ENCODE measurements at places on chromosomes 16 and 17.
A peak's percentile ranks its signal among the peaks of the same experiment; 100 is the strongest.

DNA sequence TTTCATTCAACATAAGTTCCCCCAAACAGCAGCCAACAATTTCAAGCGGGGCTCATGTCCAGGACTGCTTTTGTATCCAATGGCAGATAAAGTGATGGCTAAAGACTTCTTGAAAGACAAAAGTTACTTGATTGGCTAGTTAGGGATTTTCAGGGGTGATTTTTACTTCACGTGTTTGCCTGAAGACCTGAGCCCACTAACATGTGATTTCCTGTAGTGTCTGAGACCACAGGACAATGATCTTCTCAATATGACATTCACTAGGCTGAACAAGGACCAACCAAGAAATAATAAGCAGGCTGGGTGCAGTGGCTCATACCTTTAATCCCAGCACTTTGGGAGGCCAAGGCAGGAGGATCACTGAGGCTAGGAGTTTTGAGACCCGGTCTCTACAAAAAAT, 10.4 kb downstream of the TVP23A start:
- DNase-seq: no peak

- no peak for DNase-seq
Measured at GRCh38 chr16:17452922-17453321, 17.8 kb downstream of the XYLT1 start.

DNA sequence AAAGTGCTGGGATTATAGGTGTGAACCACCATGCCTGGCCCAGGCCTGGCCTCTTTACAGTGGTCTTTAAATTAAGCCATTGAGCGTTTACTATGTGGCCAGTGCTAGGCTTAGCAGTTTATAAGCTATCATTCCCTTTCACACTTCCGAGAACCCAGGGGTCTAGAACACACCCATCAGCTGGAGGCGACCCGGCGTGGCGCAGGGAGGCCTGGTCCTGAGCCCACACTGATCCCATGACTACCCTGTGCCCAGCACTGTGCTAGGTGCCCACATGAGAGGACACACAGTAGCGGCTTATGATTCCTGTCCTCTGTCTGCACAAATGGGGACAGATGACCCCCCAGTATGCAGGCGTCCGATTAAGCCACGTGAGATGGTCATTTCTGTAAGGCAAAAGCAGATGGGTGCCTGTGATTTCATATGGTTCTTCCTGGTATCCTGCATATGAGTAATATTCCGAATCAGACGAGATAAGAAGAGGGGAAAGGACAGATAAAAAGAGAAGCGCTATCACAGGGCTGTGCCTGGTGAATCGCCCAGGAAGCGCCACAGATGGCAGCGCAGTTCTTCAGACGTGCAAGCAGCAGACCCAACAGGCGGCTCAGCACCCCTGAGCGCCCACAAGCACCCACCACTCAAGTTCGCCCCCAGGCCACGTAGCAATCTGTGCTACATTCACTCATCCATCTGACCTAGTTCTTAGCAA, 5.3 kb downstream of the OSGIN1 start:
- no peak for DNase-seq

- peak; percentile 59 for DNase-seq
Measured at GRCh38 chr16:23408823-23409298, 44.1 kb downstream of the COG7 start.

DNA sequence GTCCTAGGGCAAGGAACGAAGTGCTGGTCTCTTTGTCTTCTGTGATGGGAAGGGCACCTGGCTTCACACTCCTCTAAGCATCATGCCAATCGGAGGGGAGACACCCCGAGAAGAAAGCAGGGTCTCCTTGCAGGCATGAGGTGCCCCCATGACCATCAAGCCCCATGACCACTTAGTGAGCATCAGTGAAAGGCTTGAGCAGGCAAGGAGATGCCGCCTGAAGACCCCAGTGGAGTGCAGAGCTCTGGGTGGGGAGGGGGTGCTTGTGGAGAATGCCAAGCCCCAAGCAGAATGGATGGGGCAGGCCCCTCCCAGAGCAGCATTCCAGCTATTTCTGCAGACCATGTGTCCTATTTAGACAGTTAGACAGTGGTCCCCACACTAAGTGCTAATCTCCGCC, 232.7 kb upstream of the TNRC6C start:
- no peak for DNase-seq

- DNase-seq: no peak
Measured at GRCh38 chr16:50812046-50812445, 70.2 kb downstream of the CYLD start.

DNA sequence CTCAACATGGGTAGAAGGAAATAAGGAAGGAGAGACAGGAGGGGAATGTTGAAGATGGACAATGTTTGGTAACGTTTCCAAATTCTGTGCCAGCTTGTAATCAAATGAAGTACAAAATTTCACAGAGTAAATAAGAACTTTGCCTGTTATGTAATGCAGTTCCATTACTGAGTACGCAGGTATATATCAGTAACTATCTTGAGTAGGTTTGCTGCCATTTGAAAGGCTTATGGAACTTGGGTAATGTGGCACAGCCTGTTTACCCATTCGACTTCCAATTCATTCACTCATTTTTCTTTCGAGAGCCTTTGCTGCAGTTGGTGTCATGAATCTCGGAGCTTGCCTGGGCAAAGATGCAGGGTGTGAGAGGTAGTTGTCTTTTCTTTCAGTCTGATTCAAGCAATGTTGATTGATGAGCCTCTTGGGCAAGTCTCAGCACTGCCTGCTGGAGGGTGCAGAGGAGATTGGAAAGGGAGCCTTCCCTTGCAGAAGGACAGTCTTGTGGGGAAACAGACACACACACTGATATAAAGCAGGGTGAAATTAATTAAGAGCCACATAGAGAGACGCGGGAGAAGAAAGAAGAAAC, 53.4 kb downstream of the ZNF18 start:
- no peak for DNase-seq

DNA sequence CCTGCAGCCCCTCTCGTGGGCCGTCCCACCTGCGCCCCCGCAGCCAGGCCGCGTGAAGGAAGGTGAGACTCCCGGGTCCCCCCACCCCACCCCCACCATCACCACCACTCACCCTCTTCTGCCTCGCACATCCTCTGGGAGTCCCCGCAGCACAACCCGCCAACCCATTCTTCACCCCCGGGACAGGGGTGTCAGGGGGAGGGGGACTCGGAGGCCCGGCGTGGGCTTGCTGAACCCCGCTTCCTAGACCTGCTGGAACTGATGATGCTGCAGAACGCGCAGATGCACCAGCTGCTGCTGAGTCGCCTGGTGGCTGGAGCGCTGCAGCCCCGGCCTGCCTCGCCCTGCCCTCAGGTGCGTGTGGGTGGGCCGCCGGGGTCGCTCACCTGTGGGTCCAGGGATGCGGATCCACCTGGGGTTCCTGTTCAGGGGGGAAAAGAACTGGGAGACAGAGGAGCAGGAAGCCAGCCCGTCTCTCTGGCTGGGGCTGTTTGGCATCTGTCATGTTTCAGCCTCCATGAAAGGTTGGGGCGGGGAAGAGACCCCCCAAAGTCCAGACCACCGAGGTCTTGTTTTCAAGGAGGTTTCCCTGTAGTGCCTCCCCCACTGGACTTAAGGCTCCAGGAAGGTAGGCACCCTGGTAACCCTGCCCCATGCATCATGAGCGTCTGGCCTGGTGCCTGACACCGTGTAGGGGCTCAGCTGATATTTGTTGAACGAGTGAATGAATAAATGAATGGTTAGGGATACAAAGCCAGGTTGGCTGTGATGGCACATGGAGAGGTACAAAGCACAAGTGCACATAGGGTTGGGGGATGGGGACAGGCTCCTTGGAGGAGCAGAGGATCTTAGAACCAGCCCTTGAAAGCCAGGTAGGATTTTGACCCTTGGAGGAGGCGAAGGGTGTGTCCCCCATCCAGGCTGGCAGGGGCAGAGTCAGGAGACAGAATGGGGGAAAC, 849 bp downstream of the PRR29 start:
- no peak for DNase-seq

GRCh38 chr17:57447357-57447989, 191.2 kb downstream of the MSI2 start:
- no peak for DNase-seq

DNA sequence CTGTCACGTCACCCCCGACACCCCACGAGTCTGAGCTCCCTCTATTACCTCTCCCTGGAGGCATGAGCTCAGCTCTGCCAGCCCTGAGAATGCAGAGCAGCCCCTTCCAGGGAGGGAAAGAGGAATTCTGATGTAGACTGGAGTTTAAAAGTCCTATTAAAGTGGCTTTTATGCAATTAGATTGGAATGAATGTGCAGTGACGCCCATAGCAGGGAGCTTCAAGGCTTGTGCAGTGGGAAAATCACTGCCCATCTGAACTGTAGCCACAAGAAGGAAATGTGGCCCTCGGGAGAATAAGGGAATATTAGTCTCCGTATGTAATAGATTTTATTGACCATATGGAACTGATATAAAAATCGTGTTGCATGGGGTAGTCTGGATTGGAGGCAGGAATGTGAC, 66.9 kb downstream of the ZNF423 start:
- DNase-seq: no peak

DNA sequence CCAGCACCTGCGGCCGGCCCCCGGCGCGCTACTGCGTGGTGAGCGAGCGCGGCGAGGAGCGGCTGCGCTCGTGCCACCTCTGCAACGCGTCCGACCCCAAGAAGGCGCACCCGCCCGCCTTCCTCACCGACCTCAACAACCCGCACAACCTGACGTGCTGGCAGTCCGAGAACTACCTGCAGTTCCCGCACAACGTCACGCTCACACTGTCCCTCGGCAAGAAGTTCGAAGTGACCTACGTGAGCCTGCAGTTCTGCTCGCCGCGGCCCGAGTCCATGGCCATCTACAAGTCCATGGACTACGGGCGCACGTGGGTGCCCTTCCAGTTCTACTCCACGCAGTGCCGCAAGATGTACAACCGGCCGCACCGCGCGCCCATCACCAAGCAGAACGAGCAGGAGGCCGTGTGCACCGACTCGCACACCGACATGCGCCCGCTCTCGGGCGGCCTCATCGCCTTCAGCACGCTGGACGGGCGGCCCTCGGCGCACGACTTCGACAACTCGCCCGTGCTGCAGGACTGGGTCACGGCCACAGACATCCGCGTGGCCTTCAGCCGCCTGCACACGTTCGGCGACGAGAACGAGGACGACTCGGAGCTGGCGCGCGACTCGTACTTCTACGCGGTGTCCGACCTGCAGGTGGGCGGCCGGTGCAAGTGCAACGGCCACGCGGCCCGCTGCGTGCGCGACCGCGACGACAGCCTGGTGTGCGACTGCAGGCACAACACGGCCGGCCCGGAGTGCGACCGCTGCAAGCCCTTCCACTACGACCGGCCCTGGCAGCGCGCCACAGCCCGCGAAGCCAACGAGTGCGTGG, 1.5 kb downstream of the NTN1 start:
- DNase-seq: peak; percentile 23

GRCh38 chr17:28544402-28545140, 7.9 kb downstream of the UNC119 start:
- DNase-seq: no peak

DNA sequence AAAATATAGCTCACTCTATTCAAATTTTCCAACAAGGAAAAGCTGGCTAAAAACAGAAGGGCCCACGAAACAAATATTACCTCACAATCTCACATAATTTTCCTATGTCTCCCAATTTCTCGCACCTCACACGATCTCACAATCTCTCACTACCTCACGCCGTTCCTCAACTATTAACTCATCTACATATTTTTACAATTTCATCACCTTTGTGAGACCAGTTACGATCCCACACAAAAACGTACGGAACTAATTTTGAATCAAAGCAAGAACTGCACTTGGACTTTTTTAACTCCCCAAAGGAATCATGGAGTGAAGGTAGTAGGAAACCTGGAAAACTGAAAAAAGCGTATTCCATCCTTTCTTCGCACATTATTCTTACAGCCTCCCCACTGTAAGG, 1.1 kb downstream of the CBX1 start:
- DNase-seq: no peak

DNA sequence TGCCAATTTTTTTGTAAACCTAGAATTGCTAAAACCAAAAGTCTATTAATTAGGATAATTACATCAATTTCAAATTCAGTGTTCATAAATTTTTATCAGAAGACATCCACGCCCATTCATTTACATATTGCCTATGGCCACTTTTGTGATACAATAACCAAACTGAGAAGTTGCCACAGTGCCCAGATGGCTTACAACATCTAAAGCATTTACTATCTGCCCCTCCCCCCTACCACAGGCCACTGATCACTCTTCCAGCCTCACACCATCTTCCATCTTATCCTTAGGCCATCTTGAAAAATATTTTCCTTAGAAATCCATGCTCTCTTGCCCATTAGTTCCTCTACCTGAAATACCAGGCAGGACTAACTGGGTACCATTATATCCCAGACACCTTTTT, 6.3 kb upstream of the PRKAR1A start:
- DNase-seq: no peak

- no peak for DNase-seq
Measured at GRCh38 chr16:3998793-3999478, 117.3 kb downstream of the ADCY9 start.

DNA sequence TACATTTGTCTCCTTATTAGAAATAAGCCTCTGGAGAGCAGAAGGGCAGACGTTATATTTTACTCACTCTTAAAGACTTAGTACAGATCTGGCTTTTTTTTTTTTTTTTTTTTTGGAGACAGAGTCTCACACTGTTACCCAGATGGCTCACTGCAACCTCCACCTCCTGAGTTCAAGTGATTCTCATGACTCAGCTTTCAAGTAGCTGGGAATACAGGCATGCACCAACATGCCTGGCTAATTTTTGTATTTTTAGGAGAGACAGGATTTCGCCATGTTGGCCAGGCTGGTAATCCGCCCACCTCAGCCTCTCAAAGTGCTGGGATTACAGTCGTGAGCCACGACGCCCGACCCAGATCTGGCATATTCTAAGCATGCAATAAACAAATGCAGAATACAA, 36.4 kb upstream of the TMEM97 start:
- DNase-seq: no peak

DNA sequence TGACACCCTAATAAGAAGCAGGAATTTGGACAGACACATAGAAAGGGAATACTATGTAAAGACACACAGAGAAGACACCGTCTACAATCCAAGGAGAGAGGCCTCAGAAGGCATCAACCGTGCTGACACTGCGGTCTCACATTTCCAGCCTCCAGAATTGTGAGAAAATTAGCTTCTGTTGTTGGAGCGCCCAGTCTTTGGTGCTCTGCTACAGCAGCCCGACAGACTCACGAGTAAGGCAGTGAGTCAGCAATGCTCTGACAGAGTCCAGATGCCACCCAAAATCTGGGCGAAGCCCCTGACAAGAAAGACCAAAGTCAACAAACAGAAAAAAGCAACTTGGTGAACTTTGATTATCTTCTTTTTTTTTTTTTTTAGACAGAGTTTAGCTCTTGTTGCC, 32.5 kb upstream of the RAI1 start:
- no peak for DNase-seq

Measured in left colon (tissue), 2 donors.